HCT116 (cell line): ENCODE measurements at places on chromosomes 12 and 14.

- no peak for DNase-seq
Measured at GRCh38 chr14:34874386-34875030, 652 bp downstream of the BAZ1A start.

DNA sequence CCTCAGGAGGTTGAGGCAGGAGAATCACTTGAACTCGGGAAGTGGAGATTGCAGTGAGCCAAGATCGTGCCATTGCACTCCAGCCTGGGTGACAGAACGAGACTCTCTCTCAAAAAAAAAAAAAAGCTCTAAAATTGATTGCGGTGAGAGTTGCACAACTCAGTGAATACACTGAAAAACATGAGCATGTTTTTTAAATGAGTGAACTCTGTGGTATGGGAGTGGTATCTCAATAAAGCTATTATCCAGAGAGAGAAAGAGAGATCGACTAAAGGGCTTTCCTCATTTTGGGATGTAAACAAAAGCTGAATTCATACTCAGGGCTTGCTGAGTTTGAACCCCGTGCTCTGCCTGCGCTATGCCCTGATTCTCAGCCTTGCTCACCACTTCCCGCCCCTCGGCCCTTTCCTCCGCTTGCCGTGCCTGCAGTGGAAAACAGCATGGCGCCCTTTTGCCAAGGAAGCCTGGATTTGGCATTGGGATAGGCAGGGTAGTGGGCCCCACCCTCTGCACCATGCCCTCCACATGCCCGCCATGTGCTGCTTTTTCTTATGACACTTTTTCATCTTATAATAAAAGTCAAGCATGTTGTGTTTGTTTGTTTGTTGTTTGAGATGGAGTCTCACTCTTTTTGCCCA lies 102.5 kb downstream of the LGMN start:
- no peak for DNase-seq

DNA sequence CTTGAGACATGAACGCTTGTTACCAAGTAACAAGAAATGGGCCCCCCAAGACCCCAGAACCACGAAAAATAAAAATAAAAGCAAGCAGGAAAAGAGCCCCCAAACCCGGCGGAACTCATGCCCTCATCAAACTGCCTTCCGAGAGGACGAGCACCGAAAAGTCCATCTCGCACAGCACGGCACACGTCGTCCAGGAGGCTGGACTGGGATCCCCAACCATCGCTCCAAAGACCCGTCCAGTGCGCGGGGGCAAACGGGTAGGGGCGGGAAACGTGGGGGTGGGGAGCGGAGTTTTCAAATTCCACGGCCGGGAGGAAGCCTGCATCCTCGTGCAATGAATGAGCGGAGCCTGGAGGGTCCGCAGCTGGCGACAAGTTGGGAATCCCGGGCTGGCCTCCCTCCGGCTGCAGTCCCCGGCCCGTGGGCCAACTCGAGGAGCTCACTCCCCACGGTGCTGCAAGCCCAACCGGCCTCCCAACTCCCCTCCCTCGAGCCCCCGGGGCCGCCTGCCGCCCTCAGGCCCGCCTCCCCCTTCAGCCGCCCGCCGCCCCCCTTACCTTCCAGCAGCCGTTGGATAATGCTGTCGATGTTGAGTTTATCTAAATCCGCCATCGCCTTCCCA lies 484 bp downstream of the PPP1CC start:
- no peak for DNase-seq

GRCh38 chr12:69660164-69660863 lies 38.8 kb downstream of the BEST3 start:
- no peak for DNase-seq

- DNase-seq, result no peak
Measured at GRCh38 chr14:33899723-33900341, 51.0 kb downstream of the EGLN3 start.

DNA sequence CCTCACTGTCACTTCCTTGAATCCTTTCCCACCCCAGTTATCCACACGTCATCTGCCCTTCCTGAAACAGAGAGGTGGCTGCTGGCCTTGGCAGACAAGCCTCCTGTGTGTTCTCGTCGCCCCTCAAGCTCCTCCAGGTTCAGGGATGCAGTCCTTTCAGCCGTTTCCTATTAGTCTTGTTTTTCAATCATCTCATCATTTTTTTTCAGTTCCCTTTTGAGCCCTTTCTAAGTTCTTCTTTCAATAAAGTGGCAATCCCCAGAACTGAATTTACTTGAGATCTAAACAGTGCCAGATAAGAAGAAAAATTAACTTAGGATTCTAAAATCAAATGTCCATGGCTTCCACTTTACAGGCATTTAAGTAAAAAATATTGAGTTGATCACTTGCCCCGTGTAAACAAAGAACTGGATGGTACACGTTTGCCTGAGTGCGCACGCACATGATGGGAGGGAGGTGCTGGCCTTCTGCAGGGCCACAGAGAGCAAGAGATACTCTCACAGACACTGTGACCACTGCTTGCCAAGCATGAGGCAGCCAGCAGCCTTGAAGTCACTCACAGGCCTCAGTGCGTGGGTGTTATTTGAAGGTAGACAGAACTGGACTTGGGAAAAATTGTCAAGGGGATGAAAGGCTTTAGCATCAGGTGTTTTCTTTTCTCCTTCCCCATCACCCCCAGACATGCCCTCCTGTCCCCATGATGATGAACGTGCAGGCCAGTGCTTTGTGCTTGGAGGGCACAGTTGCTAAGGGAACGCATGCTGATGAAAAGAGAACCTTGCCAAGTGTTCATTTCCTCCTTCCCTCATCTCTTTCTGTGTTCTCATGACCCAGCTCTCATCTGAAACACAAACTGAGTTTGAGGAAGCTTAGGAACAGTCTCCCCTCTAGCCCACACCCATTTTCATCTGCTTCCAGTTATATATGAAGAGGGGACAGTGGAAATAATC lies 408.3 kb downstream of the EGLN3 start:
- no peak for DNase-seq

GRCh38 chr14:24080888-24081738 lies 9.8 kb downstream of the CPNE6 start:
- DNase-seq, result no peak

DNA sequence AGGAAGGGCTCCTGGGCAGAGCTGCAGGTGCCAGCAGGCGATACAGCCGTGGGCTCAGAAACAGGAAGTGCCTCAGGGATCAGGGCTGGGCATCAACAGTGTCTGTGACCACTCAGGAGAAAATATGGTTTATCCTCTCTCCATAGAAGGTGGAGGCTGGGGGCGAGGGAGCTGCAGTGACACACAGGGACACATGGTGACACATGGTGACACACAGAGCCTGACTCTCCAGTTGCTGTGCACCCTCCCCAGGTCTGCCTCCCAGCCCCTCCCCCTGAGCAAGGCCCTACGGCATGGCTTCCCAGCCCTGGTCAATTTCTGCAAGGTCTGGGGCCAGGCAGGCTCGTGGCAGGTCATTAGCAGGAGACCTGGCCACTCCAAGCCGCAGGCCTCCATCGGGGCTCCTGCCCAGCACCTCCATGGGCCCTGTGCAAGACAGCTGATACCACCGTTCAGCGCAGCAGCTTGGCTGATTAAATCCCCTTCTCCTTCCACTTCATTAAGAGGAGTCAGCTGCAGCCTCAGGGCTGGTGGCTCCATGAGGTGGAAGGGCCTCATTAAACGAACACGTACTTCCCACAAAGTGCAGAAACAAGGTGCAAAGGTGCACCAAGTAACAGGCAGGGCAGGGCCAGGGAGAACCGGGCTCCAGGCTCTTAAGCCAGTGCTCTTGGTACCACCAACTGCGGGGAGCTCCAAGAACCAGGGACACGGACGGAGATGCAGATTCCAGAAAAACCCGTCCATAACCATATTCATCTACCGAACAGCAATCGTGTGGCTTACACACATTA lies 60.7 kb downstream of the CCNK start:
- DNase-seq, result no peak

GRCh38 chr12:40171501-40171900 lies 53.3 kb upstream of the LRRK2 start:
- DNase-seq, result no peak

- no peak for DNase-seq
Measured at GRCh38 chr14:87351007-87351406, 642.0 kb downstream of the GALC start.

- DNase-seq, result no peak
Measured at GRCh38 chr14:94612174-94612573, at the start of gene SERPINA3. Gene SERPINA3 (plus strand): TSS chr14:94612391. CDS start chr14:94614442, 2,051 bp downstream.

- DNase-seq, result no peak
Measured at GRCh38 chr14:88611878-88612277, 49.0 kb downstream of the ZC3H14 start.

DNA sequence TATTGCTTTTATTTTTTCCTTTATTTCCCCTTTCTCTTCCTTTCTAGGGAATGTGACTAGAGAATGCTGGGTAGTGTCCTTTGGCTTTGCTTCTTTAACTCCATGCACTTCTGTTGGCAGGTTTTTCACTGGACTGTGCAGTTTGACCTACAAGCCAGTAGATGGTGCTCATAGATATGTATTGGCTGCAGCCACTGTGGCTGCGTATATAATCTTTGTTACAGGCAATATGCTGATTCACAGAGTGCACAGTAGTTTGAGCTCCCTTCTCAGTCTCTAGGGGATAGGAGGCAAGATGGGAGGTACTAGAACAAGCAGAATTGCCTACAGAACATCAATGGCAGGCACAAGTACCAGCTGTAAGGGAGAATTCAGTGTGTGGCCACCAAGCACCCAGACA lies 503.5 kb downstream of the LRFN5 start:
- no peak for DNase-seq

DNA sequence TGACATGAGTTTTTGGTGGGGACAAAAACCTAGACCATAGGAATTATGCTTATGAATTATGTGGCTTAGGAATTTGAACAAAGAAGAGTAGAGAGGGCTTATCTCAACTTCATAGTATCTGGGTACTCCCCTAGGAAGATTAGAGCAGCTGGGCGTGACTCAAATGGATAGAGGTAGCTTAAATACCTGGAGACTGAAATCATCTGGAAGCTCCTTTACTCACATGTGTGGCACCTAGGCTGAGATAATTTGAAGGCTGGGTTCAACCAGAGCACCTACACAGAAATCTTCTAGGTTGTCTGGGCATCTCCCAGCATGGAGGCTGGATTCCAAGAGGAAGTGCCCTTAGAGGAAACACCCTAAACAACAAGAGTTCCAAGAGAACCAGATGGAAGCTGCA lies 393.9 kb downstream of the ADAMTS20 start:
- no peak for DNase-seq

DNA sequence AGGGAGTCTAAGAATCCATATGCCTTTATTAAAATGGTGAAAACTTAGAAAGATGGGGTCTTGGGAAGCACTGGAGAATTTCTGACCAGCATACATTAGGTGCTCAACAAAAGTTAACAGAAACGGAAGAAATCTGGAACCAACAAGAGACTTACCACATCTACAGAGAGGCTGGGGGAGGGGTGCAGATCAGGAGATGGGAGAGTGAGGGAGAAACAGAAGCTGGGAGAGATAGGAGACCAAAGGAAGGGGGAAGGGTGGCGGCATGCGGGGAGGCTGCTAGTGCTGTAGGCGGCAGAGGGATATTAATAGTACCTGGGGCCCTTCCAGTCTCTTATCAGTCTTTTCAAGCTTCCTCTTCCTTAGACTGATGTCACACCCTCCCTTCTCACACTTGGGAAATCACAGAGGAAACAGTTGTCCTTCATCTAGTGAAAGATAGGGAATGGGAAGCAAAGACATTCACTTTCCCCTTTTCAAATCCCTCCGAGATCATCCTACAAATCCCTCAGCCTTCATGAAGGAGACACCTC lies 18.1 kb downstream of the ZBTB39 start:
- DNase-seq, result no peak

GRCh38 chr14:22434901-22435550 lies 154.0 kb downstream of the DAD1 start:
- no peak for DNase-seq

GRCh38 chr14:60655119-60655897 lies 6.0 kb upstream of the SIX1 start:
- DNase-seq, result no peak

DNA sequence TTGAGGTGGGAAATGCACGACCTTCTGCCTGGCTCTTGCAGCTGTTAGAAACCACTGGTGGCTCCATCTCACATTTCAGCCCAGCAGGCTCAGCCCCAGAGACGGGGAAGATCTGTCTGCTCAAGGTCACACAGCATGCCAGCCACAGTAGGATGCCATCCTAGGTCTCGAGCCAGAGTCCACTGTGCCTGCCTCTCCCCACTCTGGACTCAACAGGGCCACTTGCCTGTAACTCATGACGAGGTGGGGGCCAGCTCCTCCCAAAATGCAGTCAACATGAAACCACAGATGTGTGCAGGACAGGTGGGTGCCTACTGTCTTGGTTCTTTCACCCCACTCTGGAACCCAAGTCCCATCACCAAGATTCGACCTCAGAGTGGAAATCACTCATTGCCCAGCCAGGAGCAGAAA lies 23.2 kb downstream of the BCL11B start:
- no peak for DNase-seq

DNA sequence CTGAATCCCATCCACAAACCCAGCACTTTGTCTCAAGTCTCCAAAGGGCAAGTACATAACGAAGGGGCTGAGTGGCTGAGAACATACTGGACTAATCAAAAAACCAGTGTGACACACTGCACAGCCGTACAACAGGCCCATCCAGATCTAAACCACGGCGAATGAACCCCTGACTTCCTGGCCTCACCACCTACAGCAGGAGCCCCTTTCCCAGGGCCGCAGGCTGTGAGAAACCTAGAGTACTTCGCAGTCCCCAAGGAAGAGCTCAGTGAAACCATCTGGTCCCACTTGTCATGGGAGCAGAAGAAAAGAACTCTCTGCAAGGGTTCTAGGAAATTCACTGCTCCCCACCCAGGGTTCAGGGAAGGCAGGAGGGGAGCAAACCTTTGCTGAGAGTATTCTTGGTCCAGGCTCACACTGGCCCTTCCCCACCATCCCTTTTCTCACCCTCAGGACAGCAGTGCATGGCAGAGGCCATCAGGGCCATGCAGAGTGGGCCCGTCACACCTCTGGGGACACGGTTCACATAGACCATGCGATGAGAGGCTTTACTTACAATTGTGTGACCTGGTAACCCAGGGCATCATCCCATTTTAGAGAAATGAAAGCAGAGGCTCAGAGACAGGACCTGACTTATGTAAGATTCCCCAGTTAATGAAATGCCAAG lies 192.8 kb downstream of the BCL11B start:
- no peak for DNase-seq

- DNase-seq, result no peak
Measured at GRCh38 chr14:39868949-39869348, 436.7 kb upstream of the FBXO33 start.

DNA sequence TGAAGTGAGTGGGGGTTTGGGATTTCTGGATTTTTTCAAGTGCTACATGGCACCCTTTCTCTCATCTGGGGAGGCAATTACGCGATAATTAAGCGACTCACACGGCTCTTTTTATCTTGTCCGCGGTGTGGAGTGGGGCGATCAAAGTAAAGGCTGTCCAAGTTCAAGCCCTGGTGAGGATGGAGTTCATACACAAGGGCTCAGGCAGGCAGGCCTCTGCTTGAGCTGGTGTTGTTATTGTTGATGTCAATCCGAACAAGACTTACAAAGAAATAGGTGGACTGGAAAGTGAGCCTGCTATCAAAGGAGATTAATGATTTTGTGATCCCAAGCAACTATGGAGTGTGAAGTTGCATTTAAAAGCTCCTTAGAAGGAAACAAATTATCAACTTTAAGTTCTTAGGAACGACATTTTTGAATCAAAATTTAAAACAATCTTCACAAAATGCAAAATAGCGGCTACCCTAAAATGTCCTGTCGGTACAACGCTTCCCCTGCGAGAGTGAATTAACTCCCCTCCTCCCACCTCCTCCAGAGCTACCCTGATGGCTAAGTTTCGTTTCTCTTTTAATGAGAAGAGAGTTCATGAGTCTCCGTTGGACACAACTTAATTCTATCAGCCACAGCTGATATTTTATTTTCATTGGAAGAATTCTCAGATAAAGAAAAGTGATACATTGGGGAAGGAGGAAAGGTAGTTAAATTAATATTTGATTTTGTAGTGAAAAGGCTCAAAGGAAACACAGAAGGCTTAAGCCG lies 5.9 kb downstream of the FOXA1 start:
- no peak for DNase-seq

- no peak for DNase-seq
Measured at GRCh38 chr14:26404927-26405326, 192.9 kb downstream of the NOVA1 start.
